Urothelium cell line (cell line): ENCODE measurements at places on chromosomes 4 and X.

GRCh38 chr4:30770049-30770549, 49.9 kb downstream of the PCDH7 start:
- DNase-seq = peak; percentile 66

DNA sequence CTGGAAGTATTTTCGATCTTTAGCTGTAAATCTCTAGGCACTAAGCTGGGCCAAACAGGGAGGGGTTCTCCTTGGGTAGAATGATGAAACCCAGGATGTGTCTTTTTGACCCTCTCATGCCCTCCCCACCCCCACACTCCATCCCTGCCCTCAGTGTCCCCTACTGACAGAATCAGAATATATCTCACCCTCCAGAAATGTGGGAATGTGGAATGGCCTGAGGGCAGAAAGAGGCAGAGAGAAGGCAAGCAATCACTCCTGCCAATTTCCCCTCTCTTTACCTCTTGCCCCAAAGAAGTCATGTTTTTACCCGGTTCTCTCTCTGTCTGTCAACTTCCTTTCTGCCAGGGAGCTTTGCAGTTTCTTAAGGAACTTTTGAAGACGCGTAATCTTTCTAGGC, 34.4 kb downstream of the RAP2C start:
- no peak for DNase-seq

DNA sequence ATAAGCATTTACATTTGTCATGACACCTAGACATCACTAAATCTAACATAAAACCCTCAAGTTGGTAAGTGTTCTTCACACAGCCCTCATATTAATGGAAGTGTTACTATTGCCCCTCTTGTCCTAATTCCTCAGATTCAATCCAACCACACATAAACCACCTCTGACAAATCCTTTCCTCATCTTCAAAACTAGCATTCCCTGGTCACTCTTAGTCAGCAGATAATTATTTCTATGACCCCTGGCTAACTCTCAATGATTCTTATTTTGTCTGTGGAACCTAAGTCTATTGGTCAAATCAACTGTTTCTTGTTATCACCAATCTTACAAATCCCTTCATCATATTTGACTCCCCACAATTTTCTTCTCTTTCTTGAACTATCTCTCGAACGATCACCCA, 168.6 kb downstream of the PPP3CA start:
- DNase-seq = no peak

- no peak for DNase-seq
These were observed 334.3 kb upstream of the GATB start for GRCh38 chr4:152094970-152095700.

DNA sequence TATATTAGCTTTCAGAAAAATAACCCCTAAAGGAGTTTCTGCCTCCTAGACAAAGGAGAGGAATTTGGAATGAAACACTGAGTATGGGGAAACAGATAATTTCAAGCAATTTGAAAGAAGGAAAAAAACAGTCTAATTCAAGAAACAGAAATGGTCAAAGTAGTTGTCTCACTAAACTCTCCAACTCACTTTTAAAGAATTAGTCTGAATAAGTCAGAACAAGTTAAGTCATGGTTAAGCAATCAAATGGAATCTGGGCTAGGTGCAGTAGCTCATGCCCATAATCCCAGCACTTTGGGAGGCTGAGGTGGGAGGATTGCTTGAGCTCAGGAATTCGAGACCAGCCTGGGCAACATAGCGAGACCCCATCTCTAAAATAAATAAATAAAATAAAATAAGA, 95.7 kb upstream of the GRIA3 start:
- no peak for DNase-seq

GRCh38 chr4:8381814-8382581, 58.5 kb downstream of the ACOX3 start:
- no peak for DNase-seq

DNA sequence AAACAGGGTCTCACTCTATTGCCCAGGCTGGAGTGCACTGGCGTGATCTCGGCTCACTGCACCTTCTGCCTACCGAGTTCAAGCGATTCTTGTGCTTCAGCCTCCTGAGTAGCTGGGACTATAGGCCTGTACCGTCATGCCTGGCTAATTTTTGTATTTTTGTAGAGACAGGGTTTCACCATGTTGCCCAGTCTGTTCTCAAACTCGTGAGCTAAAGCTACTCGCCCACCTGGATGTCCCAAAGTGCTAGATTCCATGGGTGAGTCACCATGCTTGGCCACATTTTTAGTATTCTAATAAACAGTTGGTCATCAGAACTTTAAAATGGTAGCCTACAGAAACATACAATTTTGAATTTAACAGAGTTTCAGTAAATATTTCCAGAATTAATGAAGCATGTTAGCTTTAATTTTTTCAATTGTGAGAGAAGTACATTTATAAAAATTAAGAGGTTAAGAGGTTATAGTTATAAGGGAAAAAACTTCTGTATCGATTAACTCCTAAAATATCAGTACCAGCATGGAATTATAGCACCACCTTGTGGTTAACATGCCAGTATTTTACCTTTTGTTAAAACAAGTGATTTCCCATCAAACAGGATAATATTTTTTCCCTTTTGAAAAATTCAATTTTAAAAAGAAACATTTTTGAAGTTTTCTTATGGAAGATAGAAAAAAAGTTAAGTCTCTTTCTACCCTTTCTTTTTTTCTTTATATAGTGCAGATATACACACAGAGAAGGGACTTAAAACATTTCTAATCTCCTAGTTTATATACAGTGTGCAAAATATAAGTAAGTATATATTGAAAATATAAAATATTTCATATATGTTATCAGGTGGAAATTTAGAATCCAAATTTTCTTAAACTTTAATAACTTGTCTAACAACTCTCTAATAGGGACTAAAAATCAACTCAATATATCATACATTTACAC, 35.4 kb downstream of the CEP44 start:
- DNase-seq = no peak

DNA sequence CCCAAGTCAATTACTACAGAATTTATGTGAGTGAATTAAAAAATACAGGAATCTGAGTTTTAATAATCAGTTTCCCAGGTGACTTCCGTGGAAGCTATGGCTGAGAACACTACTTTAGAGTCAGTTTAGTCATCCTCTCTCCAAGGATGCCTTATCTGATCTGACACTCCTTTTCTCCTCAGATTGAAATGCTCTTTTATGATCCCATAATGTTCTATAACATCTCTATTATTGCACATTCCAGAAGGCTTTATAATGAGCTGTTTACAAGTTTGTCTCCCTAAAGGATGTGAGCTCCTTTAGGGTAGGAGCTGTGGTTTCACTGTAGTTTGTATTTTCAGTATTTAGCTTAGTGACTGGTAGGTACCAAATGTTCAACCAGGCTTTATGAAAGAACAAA, 90.0 kb downstream of the GPRIN3 start:
- DNase-seq = no peak

- no peak for DNase-seq
These were observed 19.0 kb downstream of the NELFA start for GRCh38 chr4:1989533-1990347.

GRCh38 chr4:145665773-145666172, 14.2 kb upstream of the C4orf51 start:
- no peak for DNase-seq

DNA sequence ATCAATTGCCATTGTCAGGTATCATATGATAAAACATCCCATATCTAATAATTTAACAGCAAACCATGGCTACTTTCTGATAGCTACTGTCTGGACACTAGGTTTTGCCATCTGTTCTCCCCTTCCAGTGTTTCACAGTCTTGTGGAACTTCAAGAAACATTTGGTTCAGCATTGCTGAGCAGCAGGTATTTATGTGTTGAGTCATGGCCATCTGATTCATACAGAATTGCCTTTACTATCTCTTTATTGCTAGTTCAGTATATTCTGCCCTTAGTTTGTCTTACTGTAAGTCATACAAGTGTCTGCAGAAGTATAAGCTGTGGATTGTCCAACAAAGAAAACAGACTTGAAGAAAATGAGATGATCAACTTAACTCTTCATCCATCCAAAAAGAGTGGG, 7.0 kb downstream of the NPY5R start:
- no peak for DNase-seq

DNA sequence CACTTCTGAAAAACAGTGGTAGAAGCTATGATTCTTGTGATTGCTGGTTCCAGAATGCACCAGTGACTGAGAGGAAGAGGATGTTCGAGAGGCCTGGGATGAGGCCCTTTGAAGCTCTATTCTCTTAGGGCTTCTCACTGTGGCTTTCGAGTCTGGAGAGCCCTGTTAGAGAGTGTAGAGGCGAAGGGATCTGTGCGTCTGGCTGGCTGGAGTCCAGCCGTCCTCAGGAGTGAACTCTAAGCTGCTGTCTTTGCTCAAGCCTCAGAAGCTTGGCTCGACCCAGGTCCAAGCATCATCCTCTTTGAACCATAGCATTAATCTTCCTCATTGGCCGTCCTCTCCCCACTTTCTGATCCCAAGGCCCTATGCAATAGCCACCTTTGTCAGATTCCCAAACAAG, 51.6 kb downstream of the ELF4 start:
- no peak for DNase-seq

DNA sequence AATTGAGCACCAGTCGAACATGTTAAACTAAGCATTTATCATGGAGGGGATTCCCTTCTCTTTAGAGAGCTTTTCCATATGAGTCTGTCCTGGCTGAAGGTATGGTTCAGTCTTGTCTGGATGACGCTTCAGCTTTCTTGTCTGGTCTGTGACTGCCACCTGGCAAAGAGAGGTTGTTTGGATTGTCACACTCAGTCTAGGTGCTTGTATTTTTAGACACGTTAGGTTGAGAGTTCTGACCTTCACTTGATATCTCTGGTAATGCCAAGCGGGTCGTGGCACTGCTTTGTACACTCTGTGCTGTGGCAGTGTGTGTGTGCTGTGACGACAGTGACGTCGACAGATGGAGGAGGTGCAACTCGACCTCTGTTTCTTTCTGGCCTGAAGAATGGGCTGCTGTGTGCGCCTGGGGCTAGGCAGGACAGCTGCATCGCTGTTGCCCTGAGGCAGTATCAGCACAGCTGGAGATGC, 12.6 kb downstream of the NOCT start:
- no peak for DNase-seq

- DNase-seq = no peak
These were observed 52.7 kb downstream of the IRF2 start for GRCh38 chr4:184421533-184422155.

DNA sequence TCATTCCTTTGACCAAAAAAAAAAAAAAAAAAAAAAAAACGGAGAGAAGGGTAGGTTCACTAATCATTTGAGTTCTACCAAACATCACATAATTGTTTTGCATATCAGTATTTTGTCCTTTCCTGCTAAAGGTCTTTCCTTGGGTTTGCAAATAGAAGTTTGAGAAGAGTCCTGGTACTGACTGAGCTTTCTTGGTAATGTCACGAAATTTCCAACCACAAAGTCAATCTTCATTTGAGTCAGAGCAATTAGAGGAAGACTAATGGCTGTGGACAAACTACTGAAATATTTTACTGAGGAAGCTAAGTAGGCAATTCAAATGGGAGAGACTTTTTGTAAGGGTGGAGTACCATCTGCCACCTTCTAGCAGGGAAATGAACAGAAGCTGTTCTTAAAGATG, 21.7 kb upstream of the CD40LG start:
- no peak for DNase-seq

- DNase-seq = no peak
These were observed 556.5 kb upstream of the NR3C2 start for GRCh38 chr4:148998719-148999118.

DNA sequence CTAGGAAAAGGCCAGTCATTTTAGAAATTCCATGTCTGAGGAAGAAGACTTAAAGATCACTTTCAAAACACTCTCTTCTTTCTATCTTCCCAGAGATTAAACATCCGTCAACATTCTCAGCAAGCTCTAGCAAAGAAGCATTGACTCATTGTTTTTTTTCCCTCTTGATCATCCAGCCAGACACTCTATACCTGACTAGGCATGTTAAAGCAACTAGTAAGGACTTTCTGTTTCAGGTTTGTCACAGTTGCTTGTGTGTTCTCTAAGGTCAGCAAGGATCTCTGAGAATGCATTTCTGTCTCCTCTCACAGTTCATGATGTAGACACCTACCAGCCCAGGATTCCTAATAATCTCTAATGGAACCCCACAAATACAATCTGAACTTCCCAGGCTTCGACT, 112.2 kb downstream of the IL13RA2 start:
- DNase-seq = no peak

DNA sequence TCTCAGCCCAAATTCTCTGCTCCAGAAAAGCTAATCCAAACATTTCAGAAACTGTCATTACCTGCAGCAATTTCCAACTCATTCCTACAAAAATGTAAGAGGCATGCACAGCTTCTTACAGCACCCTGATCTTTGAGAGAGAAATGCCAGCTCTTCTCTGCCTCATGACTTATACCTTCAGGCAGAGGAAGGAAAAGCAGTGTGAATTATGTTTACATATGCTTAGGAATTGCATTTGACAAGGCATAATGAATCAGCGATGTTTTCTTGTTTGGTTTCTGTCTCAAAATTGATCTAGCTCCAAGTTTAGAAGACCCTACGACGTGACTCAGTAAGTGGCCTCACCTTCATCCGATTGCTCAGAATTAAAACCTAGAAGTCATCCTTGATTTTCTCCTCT, 21.8 kb upstream of the AGA start:
- no peak for DNase-seq

GRCh38 chr4:47863486-47863885, 25.6 kb upstream of the CORIN start:
- DNase-seq = no peak

- DNase-seq = peak; percentile 24
These were observed 85.5 kb downstream of the CT47B1 start for GRCh38 chrX:120790118-120790517.

DNA sequence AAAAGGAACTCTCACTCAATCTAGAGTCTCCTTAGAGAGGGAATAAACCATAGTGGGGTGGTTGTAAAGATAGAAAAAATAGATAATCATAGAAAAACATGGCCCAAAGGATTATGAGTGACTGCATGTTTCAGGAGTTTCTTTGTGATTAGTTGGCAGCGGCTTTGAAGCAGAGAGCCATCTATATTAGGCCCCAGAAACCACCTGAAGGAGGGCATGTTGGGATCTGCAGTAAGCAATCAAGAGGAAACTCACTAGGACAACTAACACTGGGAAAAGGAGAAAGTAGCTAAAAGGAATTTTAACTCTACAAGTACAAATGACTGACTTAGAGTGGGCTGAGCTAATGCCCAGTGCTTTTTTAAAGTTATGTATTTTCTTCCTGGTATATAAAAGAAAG, 269.2 kb upstream of the NRK start:
- DNase-seq = no peak

- DNase-seq = no peak
These were observed 1.4 kb downstream of the HAND2 start for GRCh38 chr4:173528378-173529321.

DNA sequence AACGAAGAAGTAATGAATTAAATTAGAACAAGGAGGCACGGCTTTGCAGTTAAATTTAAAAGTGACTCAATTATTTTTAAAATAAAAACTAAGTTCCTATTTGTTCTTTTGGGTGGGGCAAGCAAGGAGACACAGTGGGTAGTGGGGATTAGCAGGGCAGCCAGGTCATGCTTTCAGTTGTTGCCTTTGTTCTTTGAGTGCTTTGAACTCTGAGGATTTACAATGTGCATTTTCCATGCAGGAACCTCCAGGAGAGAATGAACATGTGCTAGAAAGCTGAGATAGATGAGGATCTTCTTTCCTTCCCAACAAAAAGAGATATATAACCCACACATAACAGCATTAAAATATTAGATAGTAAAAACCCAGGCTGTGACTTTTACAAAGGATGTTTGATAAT, 420.4 kb upstream of the CTSO start:
- DNase-seq = no peak
